G401 (cell line): ENCODE measurements at places on chromosomes 3 and 15. TPM values are rescaled to one million over a fixed set of nuclear protein-coding genes. Genes with fewer than 3 reads are reported as not detected.

Gene CSK
- total RNA-seq: 27.8 and 31.3 TPM in 2 replicates

Gene ADAMTS9
- total RNA-seq: 0.06 TPM in 1 of 2 replicates, not detected in the other

Gene PRICKLE2
- 0.25 and 0.31 TPM in 2 replicates for total RNA-seq

Gene PODXL2
- total RNA-seq: 46.6 and 66.7 TPM in 2 replicates

Gene TRIM59
- total RNA-seq: 0.06 TPM in 1 of 2 replicates, not detected in the other

Gene SRPRB
- total RNA-seq: 68.1 and 75.9 TPM in 2 replicates

Gene NANOGP8
- total RNA-seq: 1.7 TPM in 1 of 2 replicates, not detected in the other

DNA sequence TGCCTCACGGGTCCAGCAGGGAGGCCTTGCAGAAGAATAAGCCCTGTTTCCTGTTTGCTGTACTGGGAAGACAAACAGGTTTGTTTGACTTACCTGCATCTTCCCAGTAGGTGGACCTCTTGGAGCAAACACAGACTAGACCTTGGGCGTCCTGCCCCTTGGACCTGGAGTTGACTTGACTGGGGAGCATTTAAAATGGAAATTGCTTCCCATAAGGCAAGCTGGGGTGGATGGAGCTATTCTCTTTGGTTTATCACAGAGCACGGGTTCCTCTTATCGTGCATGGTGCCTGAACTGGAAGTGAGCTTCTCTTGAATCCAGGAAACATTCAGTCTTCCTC is 151.4 kb downstream of the RPLP1 start:
- DNase-seq: no peak

DNA sequence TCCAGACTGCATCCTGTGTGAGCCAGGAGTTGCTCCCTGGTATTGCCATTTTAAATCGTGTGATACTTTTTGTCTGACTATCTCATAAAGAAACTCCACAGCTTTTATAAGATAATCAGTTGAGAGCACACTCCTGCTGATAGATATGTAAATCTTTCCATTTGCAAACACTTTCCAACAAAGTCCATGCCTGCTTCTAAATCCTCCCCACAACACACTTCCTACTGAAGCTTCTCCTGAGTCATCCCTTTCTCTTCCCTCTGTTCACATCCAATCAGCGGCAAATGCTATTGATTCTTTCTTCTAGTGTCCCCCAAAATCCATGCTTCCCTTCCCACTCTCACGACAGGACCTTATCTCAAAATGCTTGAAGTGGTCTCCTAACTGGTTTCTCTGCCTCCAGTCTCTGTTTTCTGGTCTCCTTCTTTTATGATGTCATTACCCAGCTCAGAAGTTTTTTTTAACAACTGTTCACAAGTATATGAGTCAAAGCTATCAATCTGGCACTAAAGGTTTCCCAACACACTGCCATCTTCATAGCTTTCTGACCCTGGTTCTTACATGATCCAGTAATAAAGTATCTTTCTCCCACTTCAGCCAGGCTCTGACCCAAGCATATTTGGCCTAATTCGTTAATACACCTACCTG is 4.5 kb upstream of the WWTR1 start:
- no peak for DNase-seq

- no peak for DNase-seq
Measured at GRCh38 chr3:4571690-4572334, 78.7 kb downstream of the ITPR1 start.

DNA sequence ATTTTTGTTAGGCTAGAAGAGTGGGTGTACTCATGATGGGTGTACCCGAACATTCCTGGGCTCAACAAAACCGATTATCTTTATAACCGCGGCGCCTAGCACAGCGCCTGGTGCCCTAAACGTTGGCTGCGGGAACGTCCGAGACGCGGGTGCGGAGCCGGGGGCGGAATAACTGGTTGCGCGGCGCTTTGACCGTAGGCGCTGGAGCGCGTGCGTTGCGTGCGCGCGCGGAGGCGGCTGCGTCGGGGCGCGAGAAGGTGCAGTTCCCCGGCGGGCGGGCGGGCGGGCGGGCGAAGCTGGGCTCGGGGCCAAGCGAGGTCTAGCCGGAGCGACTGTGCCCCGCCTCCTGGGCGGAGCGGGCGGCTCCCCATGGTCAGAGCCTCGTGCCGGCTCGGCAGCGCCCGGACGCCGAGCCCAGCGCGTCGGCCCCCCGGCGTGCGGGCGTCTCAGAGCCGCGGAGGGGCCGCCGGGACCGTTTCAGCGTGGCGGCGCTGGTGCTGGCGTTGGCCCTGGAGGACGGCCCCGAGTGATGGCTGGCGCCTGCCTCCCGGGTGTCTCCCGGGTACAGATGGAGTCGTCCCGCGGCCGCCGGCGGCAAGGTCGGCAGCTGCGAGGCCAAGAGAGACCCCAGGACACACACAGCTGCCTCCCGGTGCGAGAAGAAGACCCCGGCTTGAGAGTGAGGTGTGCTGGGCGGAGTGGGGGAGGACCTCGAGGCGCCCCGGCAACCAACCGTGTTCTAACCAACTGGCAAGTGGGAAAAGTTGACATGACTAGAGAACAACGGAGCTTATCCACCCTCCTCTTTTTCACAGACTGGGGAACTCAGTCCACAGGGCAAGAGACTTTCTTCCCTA is at the start of gene PLAAT1:
Gene PLAAT1, plus strand, starts transcription at position 373 of the 857 bp plus-strand sequence. CDS start 14,429 bp downstream, outside the sequence.
- DNase-seq: peak; percentile 34

DNA sequence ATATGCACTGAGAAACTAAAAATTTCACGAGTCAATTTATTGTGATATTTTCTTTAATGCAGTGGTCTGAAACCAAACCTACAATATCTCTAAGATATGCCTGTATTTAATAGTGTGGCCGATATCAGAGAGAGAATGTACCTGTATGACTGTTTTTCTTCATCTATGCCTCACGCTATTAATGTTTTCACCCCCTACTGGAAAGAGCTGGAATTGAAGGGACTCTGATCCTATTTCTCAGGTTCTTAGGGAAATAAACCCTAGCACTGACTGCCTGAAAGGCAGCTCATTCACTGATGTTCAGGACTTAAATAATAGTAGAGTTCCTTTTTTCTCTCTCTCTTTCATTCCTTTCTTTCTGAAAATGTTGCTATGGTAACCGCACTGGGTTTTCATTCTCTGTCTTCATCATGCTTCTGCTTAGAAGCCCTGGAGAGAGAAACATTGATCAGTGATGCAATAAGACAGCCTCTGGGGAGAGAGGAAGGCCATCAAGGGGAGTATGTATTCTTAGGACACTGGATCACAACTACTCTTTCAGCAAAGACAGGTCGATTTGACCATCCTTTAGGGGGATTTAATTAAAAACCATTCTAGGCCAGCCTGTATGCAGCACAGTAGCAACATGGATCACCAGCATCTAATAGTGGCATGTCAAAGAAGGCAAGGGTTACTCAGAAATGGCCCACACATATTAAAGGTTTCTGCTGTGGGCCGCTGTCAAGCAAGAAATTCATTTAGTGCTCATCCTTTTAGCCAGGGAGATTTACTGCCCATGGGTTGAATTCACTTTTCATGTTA is 1135.7 kb downstream of the IGSF11 start:
- no peak for DNase-seq

DNA sequence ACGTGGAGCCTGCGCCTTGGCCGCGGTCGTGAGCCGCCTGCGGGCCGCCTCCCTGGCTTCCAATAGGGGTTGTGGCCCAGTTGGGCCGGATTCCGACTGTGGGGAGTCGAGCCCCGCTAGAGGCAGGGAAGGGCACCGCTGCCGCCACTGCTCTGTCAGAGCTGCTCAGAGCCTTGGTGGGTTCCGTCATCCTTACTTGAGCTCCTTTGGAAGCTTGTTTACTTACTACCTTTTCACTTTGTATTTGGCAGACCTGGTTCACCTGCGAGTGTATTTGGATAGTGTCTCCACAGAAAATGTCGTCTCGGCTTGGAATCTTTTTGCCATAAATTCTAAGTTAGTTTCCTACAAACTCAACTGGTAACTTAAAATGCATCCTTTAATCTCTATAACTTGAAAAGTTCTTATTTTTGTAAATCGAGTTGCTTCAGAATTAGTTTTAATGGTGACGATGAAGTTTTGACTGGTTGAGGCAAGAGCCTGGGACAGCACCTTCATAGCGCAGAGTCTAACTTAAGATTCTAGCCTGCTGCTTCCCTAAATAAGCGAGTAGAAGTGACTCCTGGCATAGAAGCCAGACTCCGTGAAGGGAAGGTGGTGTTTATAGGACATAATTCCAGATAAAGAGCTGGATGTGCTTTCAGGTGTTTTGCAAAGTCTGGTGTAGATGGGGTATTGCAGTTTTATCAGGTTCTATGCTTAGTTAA is 800 bp downstream of the DAG1 start:
- DNase-seq: no peak

GRCh38 chr15:26518885-26519284 is 254.0 kb downstream of the GABRB3 start:
- no peak for DNase-seq

GRCh38 chr15:60787837-60788691 is 309.1 kb upstream of the ICE2 start:
- DNase-seq: no peak

DNA sequence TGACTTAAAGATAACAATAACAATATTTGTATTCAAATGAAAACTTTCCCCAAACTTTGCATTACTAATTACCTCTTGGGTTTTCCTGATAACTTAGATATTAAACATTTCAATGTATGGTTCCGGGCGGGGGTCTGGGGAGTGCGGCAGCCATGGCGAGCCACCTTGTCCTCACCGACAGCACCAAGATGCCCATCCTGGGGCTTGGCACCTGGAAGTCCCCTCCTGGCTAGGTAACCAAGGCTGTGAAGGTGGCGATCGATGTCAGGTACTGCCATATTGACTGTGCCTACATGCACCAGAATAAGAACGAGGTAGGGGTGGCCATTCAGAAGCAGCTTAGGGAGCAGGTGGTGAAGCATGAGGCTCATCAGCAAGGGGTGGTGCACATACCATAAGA is 478.7 kb downstream of the CNTN3 start:
- DNase-seq: no peak

DNA sequence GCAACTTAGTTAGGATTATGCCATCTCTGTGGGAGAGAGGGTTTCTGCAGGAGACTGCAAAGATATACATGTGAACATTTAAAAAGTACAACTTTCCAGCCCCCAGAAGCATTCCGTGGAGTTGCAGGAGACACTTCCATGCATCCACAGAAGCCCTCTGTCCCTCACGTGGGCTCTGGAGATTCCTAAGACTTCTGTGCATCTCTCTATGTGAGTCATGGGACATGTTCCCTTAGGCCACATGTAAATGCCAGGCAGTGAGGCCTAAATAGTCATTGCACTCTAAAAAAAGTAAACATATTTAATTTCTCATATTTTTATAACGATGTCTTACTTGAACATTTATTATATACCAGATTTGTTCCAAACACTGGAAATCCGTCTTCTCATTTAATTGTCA is 126.5 kb upstream of the ROPN1 start:
- no peak for DNase-seq

- DNase-seq: no peak
Measured at GRCh38 chr3:13772321-13772745, 107.5 kb downstream of the WNT7A start.

GRCh38 chr3:138187296-138188012 is at the start of gene ARMC8:
ARMC8 (plus strand) TSS chr3:138187301; CDS start chr3:138187555, 254 bp downstream.
- no peak for DNase-seq

- DNase-seq: no peak
Measured at GRCh38 chr3:9934235-9934621, 594 bp downstream of the CRELD1 start.

GRCh38 chr3:135009014-135009413 is 214.0 kb downstream of the EPHB1 start:
- no peak for DNase-seq

DNA sequence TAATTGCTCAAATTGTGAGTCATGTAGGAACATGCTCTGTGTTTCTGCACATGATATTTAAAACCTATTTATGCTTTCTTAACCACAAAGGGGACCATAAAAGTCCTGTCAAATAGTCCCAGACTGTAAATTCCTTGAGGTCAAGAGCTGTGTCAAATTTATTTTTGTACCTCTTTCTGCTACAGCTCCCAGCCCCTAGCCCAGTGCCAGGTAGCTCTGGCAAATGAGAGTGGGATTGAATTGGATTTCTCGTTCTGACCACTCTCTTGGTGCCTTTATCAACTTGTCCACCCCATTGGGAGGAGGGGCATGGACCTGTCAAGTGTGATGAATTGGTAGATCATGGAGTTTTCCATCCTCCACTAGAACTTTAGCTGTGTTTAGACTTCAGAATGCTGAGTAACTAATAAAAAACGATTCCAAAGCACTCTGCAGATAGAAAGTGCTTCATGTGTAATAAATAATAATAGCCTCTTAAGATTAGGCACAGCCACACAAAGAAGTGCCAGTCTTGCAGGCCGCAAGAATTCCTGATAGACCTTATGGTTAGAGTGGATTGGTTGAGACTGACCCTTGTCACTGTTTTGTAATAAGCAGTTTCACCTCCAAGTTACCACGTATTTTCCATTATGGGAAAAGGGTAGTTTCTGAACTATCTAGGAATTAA is 120.4 kb downstream of the LPP start:
- DNase-seq: no peak

DNA sequence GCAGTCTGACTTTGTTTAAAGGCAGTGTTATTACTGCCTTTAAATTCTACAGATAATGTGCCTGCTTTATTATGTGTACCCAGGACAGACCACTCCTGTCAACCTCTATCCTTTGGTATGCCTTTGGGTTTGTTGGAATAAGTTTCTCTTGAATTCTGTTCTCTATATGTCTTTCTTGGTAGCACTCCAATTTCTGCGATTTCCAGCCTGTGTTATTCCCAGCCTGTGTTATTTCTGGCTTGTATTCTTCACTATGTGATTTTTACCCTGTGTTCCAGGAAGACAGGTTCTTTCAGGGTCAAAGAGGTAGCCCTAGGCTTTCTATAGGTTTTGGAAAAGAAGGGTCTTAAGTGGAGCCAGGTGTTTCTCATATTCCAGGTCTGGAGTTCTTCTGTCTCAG is 407.4 kb upstream of the AZI2 start:
- no peak for DNase-seq

GRCh38 chr3:181488536-181488935 is 223.2 kb upstream of the SOX2 start:
- no peak for DNase-seq

DNA sequence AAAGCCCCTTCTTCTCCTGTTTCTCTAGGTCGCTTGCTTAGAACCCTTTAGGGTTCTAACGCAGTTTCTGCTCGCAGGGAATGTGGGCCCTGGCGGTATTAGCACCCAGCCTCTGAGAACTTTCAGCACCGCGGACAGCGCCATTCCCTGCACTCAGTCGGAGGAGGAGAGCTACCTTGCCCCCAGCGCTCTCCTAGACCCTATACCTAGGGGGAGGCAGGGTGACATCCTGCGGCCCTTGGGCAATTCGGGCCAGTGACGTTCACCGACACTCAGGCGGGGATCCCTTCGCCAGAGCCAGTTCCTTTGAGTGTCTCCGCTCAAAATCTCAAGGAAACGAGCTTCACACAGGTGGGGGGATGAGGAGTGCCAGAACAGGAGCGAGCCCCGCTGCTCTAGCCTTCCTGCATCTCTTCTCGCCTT is 1.3 kb downstream of the SLC7A14 start:
- DNase-seq: peak; percentile 69
